ENCODE measurements at places on chromosomes 2 and 18.

- no peak for DNase-seq
Measured at GRCh38 chr18:62758591-62758990, 43.2 kb downstream of the PHLPP1 start.

GRCh38 chr2:677959-678550, 849 bp upstream of the TMEM18 start:
- no peak for DNase-seq

DNA sequence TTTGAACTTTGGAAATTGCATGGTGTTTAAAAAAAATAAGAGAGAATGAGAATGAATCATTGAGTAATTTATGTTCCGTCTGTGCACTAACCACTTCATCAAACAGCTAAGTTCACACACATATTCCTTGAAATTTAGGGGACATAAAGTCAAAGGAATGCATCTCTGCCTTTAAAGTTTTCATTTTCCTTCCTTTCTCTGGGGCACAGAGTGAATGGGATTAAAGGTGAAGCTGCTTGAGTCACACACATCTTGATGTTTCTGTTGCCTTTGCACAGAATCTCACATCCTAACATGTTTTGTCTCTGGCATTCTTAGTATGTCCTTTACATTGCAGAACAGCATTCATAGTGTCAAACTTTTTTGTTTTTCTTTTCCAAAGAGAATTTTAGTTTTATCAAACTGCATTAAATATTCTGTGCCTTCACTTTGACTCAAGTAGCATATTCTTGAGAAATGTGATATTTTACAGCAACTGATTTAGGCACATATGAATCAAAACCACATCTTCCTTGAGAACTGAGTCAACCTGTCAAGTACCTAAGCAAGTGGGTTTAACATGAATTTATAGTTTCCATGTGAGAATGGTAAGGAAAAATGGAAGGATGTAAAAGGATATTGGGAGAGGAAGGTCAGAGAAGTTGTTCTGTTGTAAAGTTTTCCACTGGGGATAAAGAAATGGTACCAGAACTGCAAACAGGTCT, 169.1 kb upstream of the THUMPD2 start:
- DNase-seq = no peak

DNA sequence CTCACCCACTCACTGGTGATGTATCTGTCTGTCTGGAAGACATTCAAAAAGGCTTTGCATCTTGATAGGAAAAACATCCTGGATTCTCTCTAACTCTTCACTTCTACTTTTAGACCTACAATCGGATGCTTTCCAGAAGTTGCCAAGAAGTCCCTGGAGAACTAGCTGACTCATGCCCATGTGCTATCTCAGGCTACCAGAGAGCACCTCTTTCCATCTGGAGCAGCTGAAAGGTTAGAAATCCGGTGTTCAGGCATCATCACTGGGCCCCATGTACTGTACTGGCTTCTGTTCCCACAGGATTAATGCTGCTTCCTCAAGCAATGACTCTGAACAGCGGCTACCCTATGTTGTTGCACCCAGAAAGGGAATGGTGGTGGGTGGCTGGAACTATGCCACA, 259.0 kb downstream of the NBAS start:
- no peak for DNase-seq

DNA sequence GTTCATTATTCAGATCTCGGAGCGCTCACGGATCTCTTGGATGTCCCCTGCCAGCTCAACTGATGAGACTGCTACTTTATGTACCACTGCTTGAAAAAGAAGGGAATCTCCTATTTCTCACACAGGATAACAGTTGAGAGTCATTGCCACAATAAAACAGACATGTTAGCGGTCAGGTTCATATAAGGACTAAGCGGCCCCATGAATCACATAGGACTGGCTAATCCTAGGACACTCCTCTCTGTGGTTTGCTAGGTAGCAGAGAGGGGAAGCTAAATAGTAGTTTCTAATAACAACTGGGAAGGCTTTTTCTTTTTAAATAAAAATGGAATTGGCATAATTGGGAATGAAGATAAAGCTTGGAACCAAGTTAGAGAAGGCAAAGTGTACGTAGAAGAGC, 15.9 kb upstream of the TGFA start:
- no peak for DNase-seq

GRCh38 chr2:159066541-159067156, 98.2 kb downstream of the TANC1 start:
- no peak for DNase-seq

- DNase-seq = peak; percentile 22
Measured at GRCh38 chr2:109348671-109349502, 219.9 kb downstream of the SH3RF3 start.

DNA sequence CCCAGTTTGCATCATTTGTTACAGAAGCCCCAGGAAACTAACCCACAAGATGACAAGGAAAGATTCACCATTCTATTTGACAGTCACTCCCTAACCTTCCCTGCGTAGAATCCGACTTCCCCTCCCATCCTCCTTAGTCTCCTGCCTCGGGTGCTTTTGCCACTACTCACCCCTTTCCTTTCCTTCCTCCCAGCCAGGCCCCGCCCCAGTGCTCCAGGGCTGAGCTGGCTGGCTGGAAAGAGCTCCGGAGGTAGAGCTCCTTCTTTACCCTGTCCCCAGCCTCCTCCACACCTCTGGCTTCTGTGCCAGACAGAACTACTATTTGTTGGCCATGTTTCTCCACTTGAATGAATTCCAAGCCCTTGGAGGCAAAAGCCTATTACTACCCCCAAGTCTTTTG, 317.6 kb upstream of the NCKAP5 start:
- no peak for DNase-seq

- DNase-seq = no peak
Measured at GRCh38 chr2:40741532-40741931, 289.6 kb upstream of the SLC8A1 start.

- DNase-seq = no peak
Measured at GRCh38 chr2:166057370-166058164, 70.3 kb downstream of the SCN1A start.

- DNase-seq = no peak
Measured at GRCh38 chr2:6370753-6371551, 494.8 kb downstream of the CMPK2 start.

GRCh38 chr2:224561234-224562005, 23.7 kb downstream of the CUL3 start:
- DNase-seq = no peak

GRCh38 chr2:72325592-72326422, 178.1 kb upstream of the CYP26B1 start:
- DNase-seq = peak; percentile 4

DNA sequence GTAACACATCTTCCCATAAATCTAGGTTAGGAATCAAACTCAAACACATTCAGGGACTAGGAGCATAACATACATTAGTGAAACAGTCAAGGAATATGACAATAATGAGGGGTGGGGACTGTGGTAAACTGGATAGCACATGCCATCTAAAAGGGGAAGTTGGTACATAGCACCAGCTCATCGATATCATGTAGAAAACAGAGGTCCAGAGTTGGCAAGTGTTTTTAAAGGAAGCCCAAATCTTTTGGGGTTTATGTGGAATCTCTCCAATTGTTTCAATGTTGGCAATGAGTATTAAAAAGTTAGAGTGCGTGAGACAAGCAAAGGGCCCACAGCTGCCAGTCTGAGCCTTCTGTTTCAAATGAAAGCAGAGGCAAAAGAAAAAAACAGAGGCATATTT, 24.4 kb downstream of the KLF7 start:
- no peak for DNase-seq

GRCh38 chr2:71862921-71863320, 284.7 kb downstream of the CYP26B1 start:
- no peak for DNase-seq

- DNase-seq = no peak
Measured at GRCh38 chr2:202718614-202719013, 83.8 kb downstream of the FAM117B start.

DNA sequence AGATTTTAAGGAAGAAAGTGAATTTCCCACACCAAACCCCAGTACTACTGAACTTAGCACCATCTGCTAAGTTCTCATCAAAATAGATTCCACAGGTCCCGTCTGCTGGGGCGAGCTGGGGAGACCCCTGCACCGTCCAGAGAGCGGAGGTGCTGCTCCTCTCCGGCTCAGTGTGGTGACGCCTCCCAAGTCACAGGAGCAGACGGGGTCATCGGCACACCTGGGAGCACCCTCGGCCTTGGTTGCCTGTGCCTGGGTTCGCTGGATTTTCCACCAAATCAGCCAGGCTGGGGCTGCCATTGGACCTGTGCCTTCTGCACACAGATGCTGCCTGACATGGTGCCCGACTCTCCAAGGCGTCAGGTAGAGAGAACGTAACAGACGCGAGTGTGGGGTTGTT, 141.3 kb downstream of the PXDN start:
- no peak for DNase-seq

- no peak for DNase-seq
Measured at GRCh38 chr18:79139206-79139605, 70.0 kb downstream of the ATP9B start.

DNA sequence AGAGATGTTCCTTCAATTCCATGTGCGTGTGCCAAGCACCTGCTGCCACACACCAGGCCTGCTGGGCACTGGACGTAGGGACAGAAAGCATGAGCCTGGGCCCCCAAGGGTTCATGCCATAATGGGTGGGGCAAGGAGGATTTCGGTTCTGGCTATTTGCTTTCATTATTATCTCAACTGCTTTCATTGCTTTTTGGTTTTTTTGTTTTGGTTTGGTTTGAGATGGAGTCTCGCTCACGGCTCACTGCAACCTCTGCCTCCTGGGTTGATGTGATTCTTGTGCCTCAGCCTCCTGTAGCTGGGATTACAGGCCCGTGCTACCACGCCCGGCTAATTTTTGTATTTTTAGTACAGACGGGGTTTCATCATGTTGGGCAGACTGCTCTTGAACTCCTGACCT, 57.2 kb downstream of the SF3B1 start:
- no peak for DNase-seq

DNA sequence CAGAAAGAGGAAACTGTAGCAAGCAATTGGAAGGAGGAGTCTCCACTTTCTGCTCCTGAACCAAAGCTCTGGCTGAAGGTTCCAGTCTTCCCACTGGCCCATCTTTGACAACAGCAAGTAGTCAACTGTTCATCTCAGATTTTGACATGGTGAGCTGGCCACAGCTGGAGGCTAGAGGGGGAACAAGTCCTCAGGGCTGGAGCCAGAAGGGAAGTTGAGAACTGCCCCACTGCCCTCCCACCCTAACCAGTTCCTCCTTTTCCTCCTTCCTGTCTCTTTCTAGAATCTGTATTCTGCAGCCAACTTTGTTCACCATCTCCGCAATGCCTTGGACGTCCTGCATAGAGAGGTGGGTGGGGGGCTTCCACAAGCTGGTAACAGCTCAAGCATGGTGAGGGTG, 105.8 kb downstream of the PLB1 start:
- DNase-seq = no peak

- DNase-seq = no peak
Measured at GRCh38 chr2:149972066-149972465, 384.5 kb upstream of the MMADHC start.

DNA sequence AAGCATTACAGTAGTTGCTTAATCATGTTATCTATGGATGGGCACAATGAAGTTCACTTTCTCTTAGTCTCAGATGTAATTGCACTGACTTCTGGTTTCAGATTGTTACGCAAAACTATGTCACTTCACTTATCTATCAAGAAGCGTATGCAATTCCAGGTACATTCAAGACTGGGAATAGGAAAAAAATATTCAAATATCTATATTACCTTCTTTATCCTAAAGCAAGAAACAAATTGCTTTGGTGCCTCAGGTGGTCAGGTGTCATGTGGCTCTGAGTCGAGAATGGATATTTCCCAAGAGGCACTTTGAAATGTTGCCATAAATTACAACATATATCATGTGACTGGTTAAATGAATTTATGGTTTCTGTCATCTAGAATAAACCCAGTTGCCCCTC, 318.6 kb downstream of the SS18 start:
- DNase-seq = no peak

DNA sequence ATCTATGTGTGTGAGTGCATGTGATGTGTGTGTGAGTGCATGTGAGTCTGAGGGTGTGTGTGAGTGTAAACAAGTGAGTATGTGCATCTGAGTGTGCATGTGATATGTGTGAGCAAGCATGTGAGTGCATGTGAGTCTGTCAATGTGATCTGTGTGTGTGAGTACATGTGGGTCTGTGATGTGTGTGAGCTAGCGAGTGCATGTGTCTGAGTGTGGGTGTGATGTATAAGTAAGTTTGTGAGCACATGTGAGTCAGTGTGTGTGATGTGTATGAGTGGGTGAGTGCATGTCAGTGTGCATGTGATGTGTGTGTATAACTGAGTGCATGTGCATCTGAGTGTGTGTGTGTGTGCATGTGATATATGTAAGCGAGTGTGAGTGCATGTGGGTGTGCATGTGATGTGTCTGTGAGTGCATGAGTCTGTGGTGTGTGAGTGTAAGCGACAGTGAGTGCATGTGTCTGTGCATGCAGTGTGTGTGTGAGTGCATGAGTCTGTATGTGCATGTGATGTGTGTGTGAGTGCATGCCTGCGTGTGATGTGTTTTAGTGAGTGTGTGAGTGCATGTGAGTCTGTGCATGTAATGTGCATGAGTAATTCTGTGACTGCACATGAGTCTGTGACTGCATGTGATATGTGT, 44.1 kb downstream of the COPS8 start:
- no peak for DNase-seq

DNA sequence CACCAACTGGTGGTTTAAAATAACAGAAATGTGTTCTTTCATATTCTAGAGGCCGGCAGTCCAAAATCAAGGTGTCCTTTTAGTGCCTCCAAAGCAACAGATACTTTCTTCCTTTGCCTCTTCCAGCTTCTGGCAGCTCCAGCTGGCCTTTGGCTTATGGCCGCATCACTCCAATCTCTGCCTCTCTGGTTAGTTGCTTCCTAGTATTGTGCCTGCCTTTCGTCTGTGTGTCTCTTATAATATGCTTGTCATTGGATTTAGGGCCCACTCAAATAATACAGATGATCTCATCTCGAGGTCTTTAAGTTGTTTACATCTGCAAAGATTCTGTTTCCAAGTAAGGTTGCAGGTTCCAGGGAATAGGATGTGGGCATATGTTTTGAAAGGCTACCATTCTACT, 855.2 kb upstream of the ID2 start:
- no peak for DNase-seq

DNA sequence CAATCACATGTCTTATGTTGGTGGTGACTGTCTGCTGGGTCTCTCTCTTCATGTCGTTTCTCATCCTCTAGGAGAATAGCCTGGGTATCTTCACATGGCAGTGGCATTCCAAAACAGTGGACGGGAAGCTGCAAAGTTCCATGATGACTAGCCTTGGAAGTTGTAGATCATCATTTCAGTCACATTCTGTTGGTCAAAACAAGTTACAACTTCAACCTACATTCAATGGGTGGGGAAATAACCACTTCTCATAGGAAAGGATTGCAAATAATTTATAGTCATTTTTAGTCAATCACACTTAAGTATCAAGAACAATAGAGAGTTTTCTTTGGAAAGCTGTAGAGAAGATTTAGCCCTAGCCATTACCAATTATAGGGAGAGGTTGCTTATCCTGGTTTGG, 395.0 kb upstream of the CDH2 start:
- no peak for DNase-seq

DNA sequence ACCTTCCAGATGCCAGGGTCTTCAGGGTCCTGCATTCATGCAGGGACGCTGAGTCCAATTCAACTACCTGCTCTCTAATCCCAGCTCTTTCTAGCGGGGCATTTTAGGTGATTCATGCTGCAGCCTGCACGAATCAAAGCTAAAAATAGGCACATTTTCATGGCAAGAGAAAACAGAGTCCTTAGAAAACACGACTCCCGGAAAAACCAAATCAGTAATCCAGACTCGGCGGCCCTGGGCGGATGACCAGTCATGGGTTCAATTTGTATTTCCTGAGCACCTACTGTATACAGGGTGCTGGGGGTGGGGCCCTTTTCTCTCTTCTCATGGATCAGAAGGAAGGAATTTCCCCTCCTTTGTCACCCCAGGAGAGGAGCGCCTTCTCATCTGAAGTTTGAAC, 64.4 kb downstream of the LONRF2 start:
- no peak for DNase-seq

Data from stimulated activated CD4-positive, alpha-beta T cell treated with anti-CD3 and anti-CD28 coated beads, Interleukin-4, amount 100 ng/mL, for 24 hours (primary cell).